ENCODE measurements at places on chromosomes 13 and 19. TPM values are rescaled to one million over a fixed set of nuclear protein-coding genes. Genes with fewer than 3 reads are reported as not detected.

DNA sequence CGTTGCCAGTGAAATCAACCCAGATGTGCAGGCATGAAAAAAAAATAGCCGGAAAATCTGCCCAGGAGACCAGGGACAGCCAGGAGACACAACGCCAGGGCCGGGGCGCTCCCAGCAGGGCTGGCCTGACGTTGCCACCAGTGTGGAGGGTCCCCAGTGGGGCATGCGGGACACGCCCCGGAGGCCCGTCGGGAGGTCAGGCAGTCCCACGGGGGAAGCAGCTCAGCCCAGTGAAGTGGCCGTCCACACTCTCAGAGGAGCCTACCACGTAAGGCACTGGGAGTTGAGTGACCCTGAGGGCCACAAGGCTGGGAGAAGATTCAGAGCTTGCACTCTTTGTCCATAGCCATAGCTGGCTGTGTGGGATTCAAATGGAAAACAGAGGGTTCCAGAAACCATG lies 53.2 kb upstream of the GAS6 start:
- DNase-seq, result no peak

- no peak for DNase-seq
Measured at GRCh38 chr13:99342723-99343315, 35.6 kb upstream of the GPR183 start.

GRCh38 chr19:50423279-50424113 lies 4.8 kb downstream of the SPIB start:
- no peak for DNase-seq

DNA sequence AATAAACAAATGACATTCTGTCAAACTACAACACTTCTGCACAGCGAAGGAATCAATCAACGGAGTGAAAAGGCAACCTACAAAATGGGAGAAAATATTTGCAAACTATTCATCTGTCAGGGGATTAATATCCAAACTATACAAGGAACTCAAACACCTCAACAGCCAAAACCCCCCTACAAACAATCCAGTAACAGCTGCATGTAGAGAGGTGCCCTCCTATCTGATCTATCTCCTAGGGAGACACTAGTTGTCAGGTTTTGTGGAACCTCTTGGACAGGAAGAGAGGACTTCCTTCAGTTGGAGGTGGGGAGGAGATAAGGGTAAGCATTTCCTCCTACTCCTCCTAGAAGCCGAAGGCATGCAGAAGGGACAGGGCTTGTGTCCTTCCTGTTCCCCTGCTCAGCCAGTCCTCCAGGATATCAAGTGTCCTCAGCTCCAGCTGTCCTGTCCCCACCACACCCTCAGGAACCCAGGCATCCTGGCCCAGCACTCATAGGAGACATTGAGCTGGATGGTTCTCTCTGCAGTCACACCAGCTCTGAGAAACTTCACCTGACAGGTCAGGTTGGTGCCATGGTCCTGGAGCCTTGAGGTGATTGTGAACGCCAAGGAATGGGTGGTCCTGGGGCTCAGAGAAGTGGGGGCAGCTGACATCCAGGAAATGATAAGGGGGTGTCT lies 9.8 kb upstream of the SIGLEC8 start:
- DNase-seq, result no peak

The ZNF470 gene
- 3.9 TPM for total RNA-seq

The ADM5 gene
- 1.6 TPM for total RNA-seq

The COL5A3 gene
- 12.2 TPM for total RNA-seq

DNA sequence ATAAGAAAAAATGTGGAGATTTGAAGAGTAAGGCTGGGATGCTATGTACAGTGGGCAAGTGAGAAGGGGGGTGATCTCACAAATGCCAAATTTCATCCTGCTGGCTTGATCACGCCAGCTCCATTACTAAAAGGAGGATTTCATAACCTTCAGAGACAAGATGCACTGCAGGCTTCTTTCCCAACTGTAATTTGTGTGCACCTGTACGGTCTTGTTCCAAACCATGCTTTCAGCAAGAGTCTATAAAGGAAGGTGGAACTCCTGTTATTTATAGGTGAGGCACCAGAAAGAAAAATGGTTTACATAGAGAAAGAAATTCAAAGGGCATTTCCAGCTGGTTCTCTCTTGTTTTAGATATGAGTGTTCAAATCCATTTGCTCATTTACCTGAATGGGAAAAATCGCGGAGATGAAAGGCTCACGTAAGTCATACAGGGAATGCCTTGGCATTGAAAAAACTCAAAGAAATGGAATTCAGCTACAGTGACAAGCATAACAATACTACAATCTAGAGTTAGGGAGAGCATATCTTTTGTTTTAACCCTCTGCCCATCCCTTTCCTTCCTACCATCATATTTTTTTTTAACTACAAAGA lies 13.3 kb downstream of the EFNB2 start:
- no peak for DNase-seq

DNA sequence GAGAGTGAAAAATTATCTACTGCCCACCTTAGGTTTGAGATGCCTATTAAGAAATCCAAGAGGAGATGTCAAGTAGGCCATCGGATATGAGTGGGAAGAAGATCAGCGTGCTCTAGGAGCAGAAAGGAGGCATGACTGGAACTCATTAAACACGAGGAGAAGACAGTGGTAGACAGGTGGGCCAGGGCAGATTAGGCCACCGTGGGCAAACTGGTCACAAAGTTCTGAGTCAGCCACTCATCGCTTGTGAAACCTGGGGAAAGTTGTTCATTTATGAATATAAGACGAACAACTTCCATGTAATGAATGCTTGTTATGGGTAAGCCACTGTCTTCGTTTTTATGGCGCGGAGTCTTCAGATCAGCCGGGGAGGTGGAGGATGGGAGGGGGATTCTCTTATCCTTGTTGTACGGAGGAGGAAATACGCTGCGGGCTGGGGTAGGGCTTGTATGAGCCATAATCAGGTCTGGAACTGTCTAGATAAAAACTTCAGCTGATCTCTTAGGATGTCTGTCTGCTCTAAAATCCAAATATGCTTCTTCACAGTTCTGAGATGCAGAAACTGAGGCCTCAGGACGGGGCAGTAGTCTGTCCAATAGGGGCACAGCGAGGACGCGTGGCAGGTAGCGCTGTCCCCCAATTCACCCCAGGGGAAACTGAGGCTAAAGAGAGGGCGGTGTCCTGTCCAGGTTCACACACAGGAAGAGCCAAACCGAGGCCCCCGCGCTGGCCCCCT lies 1.1 kb upstream of the ZNF444 start:
- DNase-seq, result no peak

DNA sequence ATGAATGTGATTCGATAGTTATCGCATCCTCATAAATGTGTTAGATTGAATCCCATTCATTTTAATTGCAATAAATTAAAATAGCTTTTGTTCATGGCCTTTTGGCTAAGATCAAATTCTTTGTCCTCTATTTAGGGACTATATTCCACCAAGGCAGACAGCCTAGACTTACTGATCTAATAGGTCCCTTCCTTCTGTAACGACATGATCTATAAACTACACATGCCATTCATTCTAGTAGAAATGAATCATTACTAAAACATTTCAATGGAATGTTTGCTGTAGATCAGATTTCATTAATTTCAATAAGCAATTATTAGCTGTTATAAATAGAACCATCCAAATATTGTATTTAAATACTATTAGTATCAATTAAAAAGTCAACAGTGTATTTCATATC lies 526.6 kb upstream of the KLHL1 start:
- DNase-seq, result no peak

DNA sequence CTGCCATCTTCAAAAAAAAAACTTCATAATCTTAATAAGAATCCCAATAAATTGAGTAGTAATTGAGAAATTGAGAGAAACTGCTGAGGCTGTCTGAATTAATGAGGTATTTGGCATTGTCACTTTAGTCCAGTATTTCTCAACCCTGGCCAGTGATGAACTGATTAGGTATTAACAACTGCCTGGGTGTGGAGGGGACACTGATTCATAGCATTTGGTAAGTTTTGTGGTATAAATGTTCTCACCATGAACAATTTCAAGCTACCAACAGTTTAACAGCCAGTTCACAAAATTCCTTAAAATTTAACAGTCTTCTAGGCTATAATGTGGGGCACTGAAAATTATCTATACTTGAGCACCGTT lies 18.3 kb downstream of the GPC6 start:
- DNase-seq, result no peak

The TEX29 gene
- not detected for total RNA-seq

DNA sequence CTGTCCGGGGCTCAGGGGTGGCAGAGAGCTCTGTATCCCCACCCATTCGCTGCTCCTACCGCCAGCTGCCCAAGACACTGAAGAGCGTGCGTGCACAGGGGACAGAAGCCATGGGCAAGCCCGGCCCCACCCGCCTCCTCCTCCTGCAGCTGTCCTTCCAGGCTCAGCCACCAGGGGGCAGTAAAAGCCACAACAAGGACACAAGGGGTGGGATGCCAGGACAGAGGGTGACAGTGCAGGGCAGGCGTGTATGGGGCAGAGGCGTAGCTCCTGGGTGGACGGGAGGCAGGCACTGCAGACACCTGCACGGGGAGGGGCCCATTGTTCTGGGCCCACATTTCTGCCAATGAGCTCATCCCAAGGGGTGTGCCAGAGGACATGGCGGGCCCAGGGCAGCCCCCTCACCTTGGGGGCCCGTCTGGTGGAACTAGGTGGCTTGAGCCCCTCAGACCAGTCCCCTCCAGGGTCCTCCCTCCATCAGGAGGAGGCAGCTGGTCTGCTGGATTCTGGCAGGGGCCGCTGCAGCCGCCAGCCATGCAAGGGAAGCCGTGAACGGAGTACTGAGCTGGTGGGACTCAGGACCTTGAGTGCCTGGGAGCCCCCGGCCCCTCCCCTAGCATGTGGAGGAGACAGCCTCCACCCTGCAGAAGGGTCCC lies 61.2 kb downstream of the MLLT1 start:
- peak; percentile 92 for DNase-seq

GRCh38 chr13:111512707-111513106 lies 192.3 kb downstream of the TEX29 start:
- DNase-seq, result peak; percentile 29

DNA sequence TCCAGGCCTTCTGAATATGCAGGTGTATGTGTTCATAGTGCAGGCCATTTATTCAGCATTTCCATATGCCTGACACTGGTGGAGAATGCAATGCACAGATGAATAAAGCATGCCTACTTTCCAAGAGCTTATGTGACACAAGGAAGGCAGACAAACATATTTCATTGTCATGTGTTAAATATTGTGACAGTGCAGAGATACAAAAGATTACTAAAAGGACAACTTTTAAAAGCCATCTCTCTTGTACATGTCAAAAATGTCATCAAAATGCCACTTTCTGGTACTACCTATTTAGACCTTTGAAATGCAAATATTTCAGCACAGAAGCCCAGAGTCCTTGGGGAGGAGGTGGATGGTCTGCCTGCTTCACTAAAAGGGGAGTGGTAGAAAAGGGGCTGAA lies 254.5 kb downstream of the FGF14 start:
- DNase-seq, result no peak

GRCh38 chr19:49362048-49362928 lies at the start of gene TEAD2:
Gene TEAD2, minus strand, starts transcription at chr19:49362416. Its CDS starts 2,341 bp downstream, at chr19:49360075.
- peak; percentile 81 for DNase-seq

DNA sequence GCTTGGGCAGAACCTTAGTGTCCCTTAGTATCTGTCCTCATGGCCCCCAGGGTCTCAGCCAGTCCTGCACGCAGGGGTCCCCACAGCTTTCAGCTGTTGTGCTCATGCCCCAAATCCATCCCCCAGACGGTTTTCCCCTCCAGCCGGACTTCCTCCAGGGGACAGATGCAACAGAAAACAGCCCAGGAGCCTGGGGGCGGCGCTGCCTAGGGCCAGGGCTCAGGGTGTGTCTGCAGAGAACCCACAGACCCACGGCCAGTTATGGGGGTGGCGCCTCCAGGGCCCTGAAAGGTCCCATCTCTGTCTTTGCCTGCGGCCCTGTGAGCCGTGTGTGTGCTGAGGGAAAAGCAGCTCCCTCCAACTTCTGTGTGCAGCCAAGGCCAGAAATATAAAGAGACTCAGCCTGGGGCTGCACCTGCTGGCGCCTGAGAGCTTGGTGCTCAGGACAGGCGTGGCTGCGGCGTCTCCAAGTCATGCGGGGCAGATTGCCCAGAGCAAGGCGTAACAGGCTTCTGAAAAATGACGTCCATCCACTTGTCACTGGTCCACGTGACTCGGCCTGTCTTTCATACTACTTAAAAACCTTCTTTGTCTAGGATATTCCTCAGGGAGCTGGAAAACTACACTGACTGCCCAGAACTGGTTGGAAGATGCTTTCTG lies 22.1 kb upstream of the F7 start:
- peak; percentile 77 for DNase-seq

DNA sequence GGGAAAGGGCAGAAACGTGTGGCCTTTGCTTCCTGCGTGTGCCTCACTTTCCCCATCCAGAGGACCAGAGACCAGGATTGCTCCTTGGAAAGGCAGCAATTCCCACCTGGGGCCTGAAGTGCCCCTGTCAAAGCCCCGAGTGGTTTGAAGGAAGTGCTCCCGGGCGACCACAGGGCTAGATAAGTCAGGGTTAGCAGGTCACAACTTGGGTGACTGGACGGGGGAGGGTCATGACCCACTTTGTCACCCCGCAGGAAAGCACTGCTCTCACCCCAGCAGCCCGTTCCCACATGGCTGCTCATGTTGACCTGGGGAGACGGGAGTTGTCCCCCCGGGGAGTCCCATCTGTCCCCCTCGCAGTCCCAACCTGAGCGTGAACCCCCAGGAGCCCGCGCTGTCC lies 459 bp downstream of the PRAM1 start:
- no peak for DNase-seq

- DNase-seq, result no peak
Measured at GRCh38 chr13:32256243-32256642, 58.9 kb downstream of the ZAR1L start.

The MAP4K1 gene
- total RNA-seq, result 1.4 TPM

The SETDB2 gene
- 12.6 TPM for total RNA-seq

GRCh38 chr13:41460074-41460465 lies 2.7 kb downstream of the RGCC start:
- no peak for DNase-seq

GRCh38 chr19:378706-379105 lies 30.2 kb downstream of the C2CD4C start:
- no peak for DNase-seq

- no peak for DNase-seq
Measured at GRCh38 chr19:51821921-51822320, 27.0 kb downstream of the FPR3 start.

DNA sequence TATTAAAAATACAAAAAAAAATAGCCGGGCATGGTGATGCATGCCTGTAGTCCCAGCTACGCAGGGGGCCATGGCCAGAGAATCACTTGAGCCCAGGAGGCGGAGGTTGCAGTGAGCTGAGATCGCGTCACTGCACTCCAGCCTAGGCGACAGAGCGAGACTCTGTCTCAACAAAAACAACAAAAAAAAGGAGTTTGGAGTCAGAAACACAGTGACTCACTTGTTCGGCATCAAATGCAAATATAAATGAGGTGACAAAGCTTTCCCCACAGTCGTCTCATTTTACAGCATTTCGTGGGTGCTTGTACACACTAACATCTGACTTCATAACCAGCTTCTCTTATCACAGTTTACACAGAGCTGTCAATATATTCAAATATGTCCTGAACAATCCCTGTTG lies 11.0 kb downstream of the ZNF665 start:
- DNase-seq, result no peak

All from heart left ventricle (tissue), 16 donors.